RPMI8226 (cell line): ENCODE measurements at places on chromosomes 2 and 18.

DNA sequence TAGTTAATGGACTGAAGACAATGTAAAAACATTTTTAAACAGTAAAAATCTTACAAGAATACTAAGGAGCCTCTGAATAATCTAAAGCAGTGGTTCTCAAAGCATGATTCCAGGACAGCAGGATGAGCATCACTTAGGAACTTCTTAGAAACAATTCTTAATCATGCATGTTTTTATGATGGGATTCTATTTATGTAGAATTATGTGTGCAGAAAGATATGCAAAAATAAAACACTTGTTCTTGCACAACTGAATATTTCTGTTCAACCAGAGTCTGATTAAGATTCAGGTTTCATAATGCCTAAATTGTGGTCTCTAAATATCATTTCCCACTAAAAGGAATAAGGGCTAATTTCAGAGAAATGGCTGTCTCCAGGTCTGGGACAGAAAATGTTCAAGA, 69.2 kb upstream of the MTIF2 start:
- DNase-seq, result no peak

DNA sequence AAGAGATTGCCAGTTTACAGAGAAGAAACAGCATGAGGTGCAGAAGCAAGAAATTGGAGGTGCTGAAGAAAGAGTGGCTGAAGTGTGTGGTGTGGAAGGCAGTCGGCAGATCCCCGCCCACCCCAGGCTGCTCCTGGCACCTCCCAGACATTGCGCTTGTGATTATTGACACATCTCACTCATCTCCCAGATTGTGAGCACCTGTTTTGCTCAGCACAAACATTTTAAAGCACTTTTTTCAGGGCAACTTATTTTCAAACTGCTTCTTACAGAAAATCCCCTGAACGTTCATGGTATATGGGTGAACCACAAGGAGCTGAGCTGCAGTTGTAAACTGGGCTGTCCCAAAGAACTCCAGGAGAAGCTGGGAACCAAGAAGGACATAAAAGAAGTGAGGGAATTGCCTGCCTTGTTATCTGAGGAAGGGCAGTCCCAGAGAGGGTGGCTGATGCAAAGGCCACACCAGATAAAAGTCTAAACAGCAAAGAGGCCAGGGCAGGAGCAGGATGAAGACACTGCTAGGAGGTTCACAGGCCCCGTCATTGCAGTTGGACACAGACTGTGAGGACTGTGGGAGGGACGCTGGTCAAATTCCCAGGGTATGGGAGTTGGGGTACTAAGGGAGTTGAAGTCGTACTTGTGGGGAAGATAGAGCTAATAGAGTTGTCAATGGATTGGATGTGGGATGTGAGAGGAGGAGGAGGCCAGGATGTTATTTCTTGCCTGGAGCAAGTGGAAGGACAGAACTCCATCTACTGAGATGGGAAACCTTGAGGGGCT, 65.1 kb downstream of the INPP4A start:
- DNase-seq, result no peak

DNA sequence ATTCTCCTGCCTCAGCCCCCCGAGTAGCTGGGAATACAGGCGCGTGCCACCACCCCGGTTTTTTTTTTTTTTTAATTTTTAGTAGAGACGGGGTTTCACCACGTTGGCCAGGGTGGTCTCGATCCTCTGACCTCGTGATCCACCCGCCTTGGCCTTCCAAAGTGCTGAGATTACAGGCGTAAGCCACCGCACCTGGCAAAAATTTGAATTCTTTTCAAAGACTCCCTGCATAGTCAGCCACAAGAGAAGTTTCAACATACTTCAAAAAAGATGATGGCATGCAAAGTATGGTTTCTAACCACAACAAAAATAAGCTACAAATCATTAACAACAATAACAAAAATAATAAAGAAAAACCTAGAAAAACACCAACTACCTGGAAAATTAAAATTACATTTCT, 22.0 kb downstream of the HYCC2 start:
- DNase-seq, result no peak

DNA sequence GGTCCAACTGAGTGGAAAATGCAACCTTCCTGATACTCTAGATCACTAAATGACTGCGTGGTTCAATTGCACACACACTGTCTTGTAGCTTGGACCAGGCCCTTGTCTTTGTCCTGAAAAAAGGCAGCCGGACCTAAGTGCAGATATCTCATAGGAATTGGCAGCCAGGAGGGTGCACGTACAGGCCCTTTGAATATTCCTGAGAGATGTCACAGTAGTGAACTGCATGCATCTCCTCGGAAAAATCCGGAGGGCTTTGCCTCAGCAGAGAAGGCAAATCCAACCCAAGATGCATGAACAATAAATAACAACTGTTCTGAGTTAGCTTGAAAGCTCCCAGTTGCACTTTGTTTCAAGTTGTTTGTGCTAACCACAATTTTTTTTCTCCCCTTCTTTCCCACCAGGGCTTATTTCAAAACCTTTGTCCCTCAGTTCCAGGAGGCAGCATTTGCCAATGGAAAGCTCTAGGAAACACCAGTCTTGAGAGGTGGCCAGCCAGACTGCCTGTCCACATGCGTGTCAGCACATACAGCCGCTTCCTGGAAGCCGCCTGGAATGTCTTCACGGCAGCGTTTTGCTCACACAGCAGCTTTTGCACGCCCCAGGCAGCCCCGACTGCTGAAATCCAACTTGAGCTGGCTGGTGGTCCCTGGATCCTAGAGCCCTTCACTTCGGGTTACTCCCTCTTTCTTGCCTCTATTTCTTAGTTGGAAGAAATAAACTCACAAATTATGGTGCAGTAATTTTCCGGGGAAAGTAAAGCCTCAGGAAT, 54.4 kb upstream of the FOSL2 start:
- DNase-seq, result no peak

- DNase-seq, result no peak
Measured at GRCh38 chr18:75805265-75805664, 377.8 kb upstream of the SMIM21 start.

DNA sequence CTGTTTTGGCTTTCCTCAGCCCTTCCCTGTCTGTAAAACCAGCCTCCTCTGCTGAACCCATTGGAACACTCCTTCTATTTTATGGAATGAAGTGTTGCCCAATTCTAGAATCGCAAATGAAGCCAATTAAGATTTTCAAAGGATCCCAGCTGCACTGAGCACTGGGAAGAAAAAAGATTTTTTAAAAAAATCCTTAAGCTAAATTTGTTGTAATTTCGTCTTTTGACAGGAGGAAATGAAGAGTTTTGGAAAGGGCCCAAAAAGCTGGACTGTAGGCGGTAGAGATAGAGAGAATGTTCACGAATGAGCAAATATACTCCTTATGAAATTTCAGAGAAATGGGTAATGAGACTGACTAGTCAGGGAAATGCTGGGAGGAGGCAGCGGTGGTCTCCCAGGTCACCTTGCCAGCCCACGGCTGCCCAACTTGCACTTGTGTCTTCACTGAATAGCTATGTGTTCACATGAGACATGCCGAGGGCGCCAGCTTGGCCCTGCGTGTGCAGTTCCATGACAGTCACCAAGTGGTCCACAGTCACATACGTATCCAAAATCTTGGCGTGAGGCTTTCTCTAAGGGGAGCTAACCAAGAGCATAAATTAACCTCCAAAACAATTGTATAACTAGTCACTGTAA, 69.9 kb downstream of the SGPP2 start:
- no peak for DNase-seq
